ENCODE measurements at places on chromosomes 13 and 19. TPM values are rescaled to one million over a fixed set of nuclear protein-coding genes. Genes with fewer than 3 reads are reported as not detected.

DNA sequence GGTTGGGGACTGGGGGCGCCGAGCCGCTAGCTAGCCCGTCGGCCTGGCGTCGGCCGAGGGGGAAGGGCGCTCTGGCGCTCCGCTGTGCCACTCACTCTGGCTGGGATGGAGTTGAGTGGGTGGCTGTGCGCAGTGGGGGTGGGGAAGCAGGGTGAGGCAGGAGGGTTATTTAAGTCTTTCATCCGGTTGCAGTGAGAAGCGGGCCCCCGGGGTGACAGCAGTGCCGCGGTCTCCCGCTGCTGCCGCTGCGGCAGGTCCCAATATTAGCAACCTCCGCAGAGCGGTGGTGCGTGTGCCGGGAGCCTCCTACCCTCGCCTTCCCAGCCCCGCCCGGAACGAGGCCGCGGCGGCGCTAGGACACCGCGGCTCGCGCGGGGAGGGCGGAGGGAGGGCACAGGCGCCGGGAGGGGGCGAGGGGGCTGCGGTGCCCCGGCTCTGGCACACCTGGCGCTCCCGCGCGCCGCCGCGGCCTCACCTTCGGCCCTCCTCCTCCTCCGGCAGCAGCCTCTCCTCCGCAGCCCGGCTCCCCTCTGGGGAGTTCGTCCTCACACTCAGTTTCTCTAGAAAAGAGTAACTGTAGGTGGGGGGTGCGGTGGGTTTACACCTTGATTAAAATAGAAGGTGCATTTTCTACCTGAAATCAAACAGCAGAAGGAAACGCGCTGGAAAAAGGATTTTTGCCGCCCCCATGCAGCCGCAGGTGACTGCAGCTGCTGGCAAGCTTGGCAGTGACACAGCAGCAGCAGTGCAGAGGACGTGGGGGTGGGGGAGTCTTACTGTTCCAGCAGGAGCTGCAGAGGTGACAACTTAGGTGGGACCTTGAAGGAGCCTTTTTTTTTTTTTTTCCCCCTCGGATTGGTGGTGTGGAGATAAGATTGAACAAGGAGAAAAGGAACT is 4.5 kb downstream of the FGF9 start:
- no peak for DNase-seq

DNA sequence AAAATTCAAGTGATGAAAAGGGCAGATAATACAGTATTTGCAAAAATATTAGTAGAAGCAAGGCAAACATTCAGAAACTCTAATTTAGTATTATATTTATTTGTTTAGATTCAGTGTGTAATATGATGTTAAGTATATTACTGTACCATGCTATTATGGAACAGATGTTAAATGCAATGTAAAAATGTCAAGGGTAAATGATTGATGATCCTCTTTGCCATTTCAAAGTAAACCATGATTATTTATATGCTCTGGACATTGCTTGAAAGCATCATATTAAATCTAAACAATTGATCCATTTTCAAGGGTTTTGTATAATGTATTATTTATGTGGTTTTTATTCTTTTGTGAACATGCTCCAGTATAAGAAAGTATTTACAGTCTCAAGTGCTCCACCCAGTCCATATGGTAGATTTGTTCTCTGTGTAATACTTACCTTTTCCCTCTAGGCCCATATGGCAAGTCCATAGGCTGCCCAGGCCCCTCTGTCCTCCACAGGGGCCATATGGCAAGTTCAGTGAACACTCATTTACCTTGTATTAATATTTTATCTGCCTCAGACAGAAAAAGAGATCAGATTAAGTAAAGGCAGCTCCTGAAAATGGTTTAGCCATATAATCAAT is 353.5 kb downstream of the DACH1 start:
- no peak for DNase-seq

DNA sequence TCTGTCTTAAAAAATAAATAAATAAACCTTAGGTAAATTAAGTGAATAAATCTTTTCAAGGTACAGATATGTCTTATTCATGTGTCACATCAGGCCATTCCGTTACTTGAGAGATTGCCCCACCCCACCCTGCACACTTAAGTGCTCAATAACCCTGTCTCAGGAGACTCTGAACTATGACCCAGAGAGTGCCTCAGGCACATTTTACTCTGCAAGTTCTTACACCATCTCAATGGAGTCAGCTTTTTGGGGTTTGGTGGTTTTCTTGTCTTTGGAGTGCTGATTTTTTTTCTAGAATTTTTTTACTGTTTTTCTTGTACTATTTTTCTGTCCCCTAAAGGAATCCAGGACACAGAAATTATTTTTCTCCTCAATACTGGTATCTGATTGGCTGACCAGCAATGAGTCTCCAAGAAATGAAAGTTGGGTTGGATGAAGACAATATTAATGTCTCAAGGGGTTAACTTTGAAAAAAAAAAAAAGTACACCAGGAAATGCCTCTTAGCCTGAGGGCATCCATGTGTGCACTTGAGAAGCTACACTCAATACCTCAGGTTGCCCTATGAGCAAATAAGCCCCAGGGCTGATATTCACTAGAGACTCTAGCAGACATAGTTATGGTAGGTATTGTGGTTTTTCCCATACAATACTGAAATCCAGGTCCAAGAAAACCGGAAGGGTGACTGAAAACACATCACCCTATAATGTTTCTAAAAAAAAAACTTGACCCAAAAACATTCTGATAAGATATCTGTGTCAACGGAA is 114.6 kb upstream of the ZNF91 start:
- no peak for DNase-seq

DNA sequence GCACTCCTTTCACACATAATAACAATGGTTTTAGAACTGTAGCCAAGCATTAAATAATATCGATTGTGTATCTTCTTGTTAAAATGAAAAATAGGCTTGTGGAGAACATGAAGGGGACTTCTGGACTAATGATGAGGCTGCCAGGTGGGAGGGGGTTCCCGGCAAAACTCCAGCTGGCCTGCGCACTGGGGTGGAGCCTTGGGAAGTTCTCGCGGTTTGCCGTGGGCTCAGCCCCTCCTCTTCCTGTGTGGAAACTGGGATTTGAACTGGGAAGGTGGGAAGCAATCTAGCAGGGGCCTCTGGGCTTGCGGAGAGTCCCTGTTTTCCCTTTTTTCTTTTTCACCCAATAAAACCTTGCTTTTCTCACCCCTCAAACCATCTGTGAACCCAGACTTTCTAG is 113.7 kb upstream of the SLITRK1 start:
- DNase-seq: no peak

GRCh38 chr19:39705578-39706188 is 1.4 kb downstream of the LGALS14 start:
- DNase-seq: no peak

DNA sequence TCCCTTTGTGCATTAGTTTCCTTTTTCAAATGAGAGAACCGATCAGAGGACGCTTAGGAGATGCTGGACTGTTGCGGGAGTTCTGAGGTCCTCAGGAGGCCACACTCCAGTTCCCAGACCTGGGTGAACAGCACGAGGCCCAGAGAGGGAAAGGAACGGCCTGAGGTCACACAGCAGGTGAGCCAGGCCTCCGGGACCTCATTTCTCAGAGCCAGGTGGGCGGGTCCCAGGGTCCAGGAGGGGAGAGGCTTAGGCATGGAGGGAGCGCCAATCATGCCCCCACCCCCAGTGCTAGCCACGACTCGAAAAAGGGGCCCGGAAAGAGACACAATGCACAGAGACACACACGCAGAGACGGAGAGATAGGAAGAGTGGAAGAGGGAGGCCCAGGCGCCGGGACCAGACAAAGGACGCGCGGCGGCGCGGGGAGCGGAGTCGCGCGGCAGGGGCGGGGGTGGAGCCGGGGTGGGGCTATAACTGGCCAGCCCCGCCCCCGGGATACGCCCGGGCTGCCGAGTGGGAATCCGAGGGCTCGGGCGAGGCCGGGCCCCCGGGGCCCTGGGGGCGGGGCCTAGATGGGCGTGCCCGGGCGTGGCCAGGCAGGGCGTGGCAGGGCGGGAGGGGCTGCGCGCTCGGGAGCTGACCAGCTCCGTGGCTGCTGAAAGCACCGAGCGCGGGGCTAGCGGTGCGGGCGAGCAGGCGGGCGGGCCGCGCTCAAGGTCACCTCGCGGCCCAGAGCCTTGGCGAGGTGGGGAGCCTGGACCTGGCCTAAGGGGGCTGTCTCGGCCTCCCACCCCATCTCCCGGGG is 1.6 kb downstream of the ELAVL3 start:
- DNase-seq: no peak

DNA sequence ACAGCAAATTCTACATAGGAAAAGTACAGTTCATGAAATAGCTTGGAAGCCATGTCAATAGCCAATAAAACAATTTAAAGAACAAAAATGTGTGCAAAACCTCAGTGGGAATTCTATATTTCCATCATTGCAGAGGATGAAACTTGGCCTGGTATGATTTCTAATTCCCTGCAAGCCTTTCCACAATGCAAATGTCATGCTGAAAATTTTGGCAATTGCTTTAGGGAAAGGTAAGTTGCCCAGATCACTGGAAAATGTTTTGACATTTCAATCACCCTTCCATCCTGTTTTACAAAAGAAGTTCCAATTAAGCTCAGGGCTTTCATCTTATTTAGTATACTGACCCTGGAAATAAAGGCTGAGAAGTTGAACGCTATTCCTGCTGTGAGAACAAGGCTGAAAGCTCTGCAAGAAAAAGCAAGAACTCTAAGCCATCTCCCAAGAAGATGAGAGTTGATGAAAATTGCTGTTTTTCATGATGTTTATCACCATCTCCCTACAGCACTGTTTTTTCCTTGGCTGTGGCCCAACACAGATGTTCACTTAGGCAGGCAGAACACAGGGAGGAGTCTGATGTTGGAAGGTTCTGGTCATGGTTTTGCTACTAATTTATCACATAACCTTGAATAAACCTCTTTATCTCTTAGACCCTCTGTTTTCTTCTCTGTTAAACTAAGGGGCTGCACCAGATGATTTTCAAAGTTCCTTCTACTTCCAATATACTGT is 263.7 kb downstream of the KCTD12 start:
- DNase-seq: no peak

DNA sequence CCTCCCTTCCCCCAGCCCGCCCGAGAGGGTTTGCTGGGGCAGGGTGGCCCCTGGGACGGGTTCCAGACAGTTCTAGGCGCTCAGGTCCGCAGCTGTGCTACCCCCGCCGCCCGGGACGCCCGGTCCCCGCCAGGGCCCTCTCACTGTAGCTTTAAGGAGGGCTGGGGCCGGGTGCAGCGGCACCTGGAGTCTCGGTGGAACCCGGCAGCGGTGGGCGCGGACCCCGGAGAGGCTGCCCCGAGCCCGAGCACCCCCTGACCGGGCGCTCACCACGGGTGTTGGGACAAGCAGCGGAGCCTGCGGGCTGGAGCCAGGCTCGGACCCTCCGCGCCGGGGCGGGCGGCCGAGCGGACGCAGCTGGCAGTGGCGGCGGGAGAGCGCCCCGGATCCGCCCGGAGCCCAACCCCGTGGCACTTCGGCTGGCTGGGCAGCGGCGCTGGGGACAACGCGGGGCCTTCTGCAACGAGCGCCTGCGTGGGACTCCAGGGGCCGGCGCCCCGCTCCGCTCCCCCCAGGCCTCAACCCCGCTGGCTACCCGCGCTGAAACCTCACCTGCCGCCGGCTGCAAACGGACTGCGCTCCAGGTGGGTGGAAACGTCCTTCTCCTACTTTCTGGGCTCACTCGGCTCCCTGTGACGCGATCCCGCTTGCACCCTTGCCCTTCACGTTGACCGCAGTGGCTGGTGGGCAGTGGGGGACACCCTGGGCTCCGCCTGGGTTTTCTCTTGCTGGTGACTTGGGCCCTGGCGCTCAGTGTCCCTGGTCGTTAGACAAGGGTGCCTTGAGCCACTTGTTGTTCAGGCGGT is 81.1 kb downstream of the ZNF429 start:
- peak; percentile 62 for DNase-seq

DNA sequence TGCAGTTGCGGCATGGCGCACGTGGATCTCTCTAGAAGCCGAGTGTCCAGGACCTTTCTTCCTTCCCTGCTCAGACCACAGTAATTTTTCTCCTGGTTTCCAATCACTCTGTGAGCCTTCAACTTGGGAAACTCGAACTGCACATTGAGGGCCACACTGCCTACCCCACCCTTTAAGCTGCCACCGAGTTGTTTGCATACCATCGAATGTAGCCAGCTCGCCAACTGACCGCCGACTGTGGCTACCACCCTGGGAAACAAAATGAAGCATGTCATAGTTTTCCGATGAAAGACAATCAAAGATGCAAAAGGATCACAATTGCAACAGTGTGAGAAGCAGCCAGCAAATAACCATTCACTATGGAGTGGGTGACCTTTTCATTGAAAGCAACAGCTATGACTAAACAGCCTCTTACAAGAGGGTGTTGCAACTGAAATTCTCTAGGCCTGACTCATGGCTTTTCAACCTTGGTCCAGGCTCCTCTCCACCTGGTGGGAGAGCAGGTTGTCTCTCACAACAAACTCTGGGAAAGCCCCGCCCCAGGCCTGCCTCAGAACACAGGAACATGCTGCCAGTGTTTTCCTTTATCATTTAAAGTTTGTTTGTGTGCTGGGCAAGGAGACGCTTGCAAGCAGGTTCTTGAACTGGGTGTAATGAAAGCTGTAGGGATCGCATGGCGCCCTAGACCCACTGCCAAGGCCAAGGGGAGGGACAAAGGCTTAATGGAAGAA is 141.7 kb upstream of the SERP2 start:
- DNase-seq: no peak

GRCh38 chr19:40416918-40417642 is 3.9 kb upstream of the PRX start:
- DNase-seq: no peak

DNA sequence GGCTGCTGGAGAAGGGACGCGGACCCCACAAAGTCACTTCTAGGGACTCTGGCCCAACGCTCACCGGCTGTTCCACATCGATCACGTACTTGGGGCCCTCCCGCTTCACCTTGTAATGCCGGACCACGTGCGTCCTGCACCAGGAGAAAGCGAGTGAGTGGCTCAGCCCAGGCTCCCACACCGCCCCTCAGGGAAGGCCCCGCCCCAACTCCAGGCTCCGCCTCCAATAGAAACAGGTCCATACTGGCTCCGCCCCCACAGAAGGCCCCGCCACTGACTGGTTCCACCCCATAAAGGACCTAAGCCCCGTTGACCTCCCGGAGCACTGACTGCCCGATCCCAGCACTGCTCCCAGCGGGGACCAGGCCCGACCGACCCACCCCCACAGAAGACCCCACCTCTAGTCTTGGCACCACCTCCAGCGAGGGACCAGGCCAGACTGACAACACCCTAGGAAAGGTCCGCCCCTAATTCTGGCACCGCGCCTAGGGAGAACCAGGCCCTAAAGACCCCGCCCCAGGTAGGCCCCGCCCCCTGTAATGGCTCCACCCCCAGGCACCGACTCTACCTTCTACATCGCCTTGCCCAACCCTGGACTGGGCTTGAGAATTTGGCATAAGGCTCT is 11.3 kb downstream of the STAP2 start:
- peak; percentile 87 for DNase-seq

Gene MTUS2
- total RNA-seq: not detected

Gene CEACAM8
- not detected for total RNA-seq

Gene VSTM1
- total RNA-seq: not detected

Gene NMRK2
- not detected for total RNA-seq
